ENCODE measurements at places on chromosomes 16 and 17. TPM values are rescaled to one million over a fixed set of nuclear protein-coding genes. Genes with fewer than 3 reads are reported as not detected.

DNA sequence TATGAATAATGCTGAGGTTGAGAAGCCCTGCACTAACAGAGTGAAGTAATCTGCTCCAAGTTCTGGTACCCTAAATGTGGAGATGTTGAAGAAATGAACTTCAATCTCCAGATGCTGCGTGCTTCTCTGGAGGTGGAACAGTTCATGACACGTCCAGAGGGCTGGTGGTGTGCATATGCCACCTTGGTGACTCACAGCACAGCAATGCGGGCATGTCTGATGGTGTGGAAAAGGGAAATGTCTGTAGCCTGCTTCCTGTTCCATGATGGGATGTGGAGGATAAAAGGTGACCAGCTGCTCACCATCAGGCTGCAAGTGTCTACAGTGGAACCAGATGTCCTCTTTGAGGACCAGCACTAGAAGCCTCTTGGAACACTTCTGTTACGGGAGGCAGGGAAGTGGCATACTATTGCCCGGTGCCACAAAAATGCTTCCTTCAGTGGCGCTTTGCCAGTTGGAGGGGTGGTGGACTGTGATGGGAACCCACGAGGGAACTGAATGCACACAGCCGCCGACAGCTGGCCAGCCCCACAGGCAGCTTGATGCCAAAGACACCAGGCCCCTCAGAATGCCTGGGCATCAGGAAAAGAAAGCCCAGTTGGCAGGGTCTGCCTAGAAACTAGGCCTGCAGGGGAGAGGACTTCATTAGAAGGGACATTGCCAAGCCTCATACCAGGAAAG lies 19.9 kb downstream of the SNX11 start:
- no peak for DNase-seq

DNA sequence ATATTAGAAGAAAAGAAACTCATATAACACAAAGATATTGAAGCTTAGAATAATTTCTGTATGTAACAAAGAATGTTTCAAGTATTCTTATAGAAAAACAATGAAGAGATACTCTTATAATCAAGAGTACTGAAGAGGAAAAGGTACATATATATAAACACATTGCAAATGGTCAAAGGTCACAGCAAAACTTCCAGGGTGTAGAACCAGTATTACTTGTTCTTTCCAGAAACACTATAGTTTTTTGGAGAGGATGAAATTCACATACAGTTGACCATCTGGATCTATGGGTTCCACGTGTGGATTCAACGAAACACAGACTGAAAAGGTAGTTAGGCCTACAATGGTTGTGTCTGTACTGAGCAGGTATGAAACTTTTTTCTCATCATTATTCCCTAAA lies 22.6 kb downstream of the PRPSAP1 start:
- DNase-seq = no peak

Gene ABCC3
- 251 TPM for total RNA-seq

Gene MYBBP1A
- 28.1 TPM for total RNA-seq

GRCh38 chr16:75289189-75289588 lies 37.8 kb upstream of the BCAR1 start:
- no peak for DNase-seq

Data from left colon (tissue), 2 donors.